SK-N-SH (cell line): ENCODE measurements at places on chromosomes 6 and 20. TPM values are rescaled to one million over a fixed set of nuclear protein-coding genes. Genes with fewer than 3 reads are reported as not detected.

- no peaks in the 10 kb centered on the region for H3K27me3 ChIP-seq
- DNase-seq: no peak
- no peaks in the 10 kb centered on the region for H3K4me1 ChIP-seq
- H3K27ac ChIP-seq: no peak overlapping the region
- H3K36me3 ChIP-seq: no peaks in the 10 kb centered on the region
- H3K4me3 ChIP-seq: no peak overlapping the region
These were observed 32.4 kb upstream of the ENPP4 start for GRCh38 chr6:46097366-46097765.

GRCh38 chr6:134029495-134030455 lies 22.6 kb downstream of the SLC2A12 start:
- H3K4me3 ChIP-seq: no peak overlapping the region
- H3K27me3 ChIP-seq: no peaks in the 10 kb centered on the region
- H3K36me3 ChIP-seq: no peaks in the 10 kb centered on the region

Gene BPIFB4
- not detected in 2 replicates for polyA plus RNA-seq

GRCh38 chr20:4810426-4811019 lies 88.8 kb downstream of the PRND start:
- no peak overlapping the region for H3K4me3 ChIP-seq
- H3K4me1 ChIP-seq: no peaks in the 10 kb centered on the region
- no peaks in the 10 kb centered on the region for H3K27me3 ChIP-seq
- H3K36me3 ChIP-seq: no peaks in the 10 kb centered on the region
- H3K27ac ChIP-seq: no peak overlapping the region

Gene FNDC1
- not detected in 2 replicates for polyA plus RNA-seq

- H3K27me3 ChIP-seq: no peaks in the 10 kb centered on the region
- H3K4me1 ChIP-seq: no peaks in the 10 kb centered on the region
- no peak overlapping the region for H3K27ac ChIP-seq
- no peaks in the 10 kb centered on the region for H3K36me3 ChIP-seq
These were observed 412.6 kb downstream of the CDKAL1 start for GRCh38 chr6:20946890-20947289.

- H3K4me1 ChIP-seq: no peaks in the 10 kb centered on the region
- no peaks in the 10 kb centered on the region for H3K27me3 ChIP-seq
- H3K27ac ChIP-seq: no peak overlapping the region
- no peak for DNase-seq
- no peak overlapping the region for H3K4me3 ChIP-seq
These were observed 408.6 kb upstream of the ADGRB3 start for GRCh38 chr6:68226460-68226859.

GRCh38 chr6:81054036-81054435 lies 698.4 kb downstream of the TENT5A start:
- no peaks in the 10 kb centered on the region for H3K36me3 ChIP-seq
- H3K4me3 ChIP-seq: no peak overlapping the region
- H3K27me3 ChIP-seq: no peaks in the 10 kb centered on the region
- H3K4me1 ChIP-seq: no peaks in the 10 kb centered on the region

DNA sequence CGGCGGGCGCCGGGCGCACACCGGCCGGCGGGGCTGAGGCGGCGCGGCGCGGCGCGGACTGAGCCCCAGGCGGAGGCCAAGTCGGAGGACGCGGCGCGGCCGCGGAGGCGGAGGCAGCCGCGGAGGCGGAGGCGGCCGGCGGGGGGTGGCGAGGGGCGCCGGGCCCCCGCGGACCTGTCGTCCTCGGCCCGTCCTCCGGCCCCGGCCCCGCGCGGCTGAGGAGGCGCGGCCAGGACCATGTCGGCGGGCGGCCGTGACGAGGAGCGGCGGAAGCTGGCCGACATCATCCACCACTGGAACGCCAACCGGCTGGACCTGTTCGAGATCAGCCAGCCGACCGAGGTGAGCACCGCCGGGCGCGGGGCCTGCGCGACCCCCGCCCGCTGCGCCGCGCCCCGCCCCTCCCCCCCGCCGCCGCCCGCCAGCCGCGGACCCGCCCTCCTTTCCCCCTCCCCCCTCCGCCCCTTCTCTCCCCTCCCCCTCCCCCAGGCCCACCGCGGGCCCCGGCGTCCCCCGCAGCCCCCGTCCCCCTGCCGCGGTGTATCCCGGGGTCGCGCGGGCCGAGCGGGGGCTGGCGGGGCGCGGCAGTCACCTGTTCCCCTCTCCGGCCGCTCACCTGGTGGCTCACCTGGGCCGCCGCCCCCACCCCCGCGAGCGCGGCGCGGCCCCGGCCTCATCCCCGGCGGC lies at the start of gene AFDN:
Gene AFDN, plus strand, starts transcription at position 16 of the 687 bp plus-strand sequence. Its CDS starts 222 bp downstream, at position 238.
- peak within 1 kb of the TSS; percentile 77 for H3K27ac ChIP-seq
- peaks cover 9% of the 10 kb centered on the region; the same call in 1 of the 2 replicates for H3K4me1 ChIP-seq
- no peaks in the 10 kb centered on the region for H3K36me3 ChIP-seq
- DNase-seq: peak; percentile 84

Gene CAP2
- polyA plus RNA-seq: 8.5 and 10.0 TPM in 2 replicates

Gene RPP40
- 8.3 and 9.8 TPM in 2 replicates for polyA plus RNA-seq

DNA sequence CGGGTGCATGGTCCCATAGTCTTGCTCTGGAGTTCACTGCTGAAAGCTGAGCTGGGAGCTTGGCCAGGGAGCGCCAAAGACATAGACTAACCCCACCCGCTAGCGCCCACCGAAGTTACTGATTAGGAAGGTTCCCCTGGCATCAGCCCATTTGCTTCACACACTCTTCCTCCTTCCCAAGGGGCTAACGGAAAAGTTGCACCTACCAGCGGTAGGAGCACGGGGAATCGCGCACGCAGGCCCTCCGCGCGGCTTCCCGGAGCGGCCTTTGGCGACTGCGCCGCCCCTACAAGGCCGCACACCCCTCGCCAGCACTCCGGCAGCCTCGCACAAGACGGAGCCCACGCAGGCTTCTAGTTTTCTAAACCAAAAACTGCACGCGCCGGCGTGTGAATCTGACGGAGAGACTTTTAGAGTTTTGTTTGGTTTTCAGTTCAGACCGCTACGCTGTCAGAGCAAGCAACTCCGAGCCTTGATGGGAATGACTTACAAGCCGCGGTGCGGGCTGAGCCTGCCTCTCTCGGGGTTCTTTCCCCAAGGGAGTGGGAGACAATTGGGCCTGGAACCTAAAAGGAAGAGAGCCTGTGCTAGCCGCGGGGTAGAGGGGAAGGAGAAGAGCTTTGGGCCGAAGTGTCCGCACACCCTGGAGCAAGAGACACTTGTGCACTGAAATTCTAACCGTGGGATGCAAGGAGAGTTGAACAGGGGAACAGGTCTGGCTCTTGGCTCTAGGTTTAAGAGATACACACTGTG lies 891 bp upstream of the POU3F2 start:
- H3K27ac ChIP-seq: peak overlapping the region; percentile 84
- no peaks in the 10 kb centered on the region for H3K36me3 ChIP-seq
- H3K27me3 ChIP-seq: no peaks in the 10 kb centered on the region

Gene SYNDIG1
- polyA plus RNA-seq: not detected in 2 replicates

Gene OLIG3
- not detected in 2 replicates for polyA plus RNA-seq

GRCh38 chr6:161409353-161409752 lies 135.5 kb upstream of the AGPAT4 start:
- DNase-seq: no peak
- no peak overlapping the region for H3K4me3 ChIP-seq
- no peaks in the 10 kb centered on the region for H3K36me3 ChIP-seq
- no peaks in the 10 kb centered on the region for H3K27me3 ChIP-seq
- H3K4me1 ChIP-seq: peaks cover 14% of the 10 kb centered on the region

Gene MOXD1
- 252 and 379 TPM in 2 replicates for polyA plus RNA-seq

GRCh38 chr6:34273242-34273805 lies 24.5 kb upstream of the SMIM29 start:
- no peak overlapping the region for H3K4me3 ChIP-seq
- H3K27me3 ChIP-seq: no peaks in the 10 kb centered on the region
- H3K36me3 ChIP-seq: no peaks in the 10 kb centered on the region
- peak overlapping the region; percentile 50; the same call in 1 of the 2 replicates for H3K27ac ChIP-seq
- peak; percentile 64 for DNase-seq

DNA sequence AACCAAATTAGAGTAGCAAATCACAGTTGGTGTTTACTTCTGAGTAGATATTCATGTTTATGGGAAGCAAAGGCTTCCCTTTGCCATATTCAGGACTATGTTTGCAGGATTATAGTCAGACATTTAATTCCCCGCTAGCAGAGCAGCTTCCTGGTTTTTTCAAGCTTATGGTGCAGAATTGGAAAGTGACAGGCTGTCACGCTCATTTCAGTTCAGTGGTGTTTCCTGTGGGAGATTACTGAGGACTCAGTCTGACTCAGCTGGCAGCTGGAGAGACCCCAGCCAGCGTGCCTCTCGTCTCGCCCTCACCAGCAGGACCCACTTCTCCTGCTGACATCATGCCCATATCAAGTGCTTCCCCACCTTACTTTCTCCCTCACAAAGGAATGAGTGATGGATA lies 85.1 kb downstream of the LYRM2 start:
- H3K27me3 ChIP-seq: no peaks in the 10 kb centered on the region
- no peak for DNase-seq
- H3K4me3 ChIP-seq: no peak overlapping the region
- H3K4me1 ChIP-seq: no peaks in the 10 kb centered on the region

GRCh38 chr6:107539849-107540464 lies 50.0 kb downstream of the SOBP start:
- H3K36me3 ChIP-seq: no peaks in the 10 kb centered on the region
- no peaks in the 10 kb centered on the region for H3K27me3 ChIP-seq
- no peak overlapping the region for H3K27ac ChIP-seq
- no peaks in the 10 kb centered on the region for H3K4me1 ChIP-seq

Gene CST4
- polyA plus RNA-seq: not detected in 2 replicates

Gene HS3ST5
- 0.02 TPM in 1 of 2 replicates, not detected in the other for polyA plus RNA-seq

DNA sequence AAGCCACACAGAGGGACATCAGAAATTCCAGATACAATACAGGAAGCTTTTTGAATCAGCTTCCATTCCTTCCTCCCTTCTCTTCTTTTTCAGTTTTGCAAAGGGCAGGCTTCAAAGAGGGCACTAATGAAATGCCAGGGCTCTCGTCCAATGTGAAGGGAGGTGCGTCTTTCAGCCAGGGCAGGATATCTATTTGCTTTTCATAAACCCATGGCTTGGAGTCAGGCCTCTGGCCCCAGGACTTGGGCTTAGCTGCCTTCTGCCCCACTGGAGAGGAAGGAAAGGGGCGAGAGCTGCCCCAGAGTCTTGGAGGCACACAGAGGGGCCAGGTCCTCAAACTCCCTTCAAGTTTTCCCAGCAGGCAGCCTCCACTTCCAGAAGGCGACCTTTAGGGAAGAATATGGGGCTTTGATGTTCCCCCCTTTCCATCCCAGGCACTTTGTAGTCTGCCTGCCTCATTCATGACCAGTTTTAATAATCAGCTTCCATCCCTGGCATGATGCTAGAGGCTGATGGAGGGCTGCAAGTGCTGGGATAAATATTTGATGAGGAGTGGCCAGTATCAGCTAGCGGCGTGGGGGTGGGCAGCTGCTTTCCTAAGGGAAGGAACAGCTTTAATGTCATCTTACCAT lies 234.8 kb downstream of the NRN1 start:
- DNase-seq: no peak
- no peaks in the 10 kb centered on the region for H3K27me3 ChIP-seq
- H3K27ac ChIP-seq: no peak overlapping the region
- H3K36me3 ChIP-seq: no peaks in the 10 kb centered on the region
- no peaks in the 10 kb centered on the region for H3K4me1 ChIP-seq

Gene PFDN6
- 182 and 213 TPM in 2 replicates for polyA plus RNA-seq

- no peak for DNase-seq
- H3K36me3 ChIP-seq: no peaks in the 10 kb centered on the region
- no peak overlapping the region for H3K4me3 ChIP-seq
- H3K4me1 ChIP-seq: no peaks in the 10 kb centered on the region
These were observed 1.2 kb upstream of the GUCA1A start for GRCh38 chr6:42171813-42172581.

- H3K4me3 ChIP-seq: no peak overlapping the region
- H3K27ac ChIP-seq: no peak overlapping the region
- peaks cover 12% of the 10 kb centered on the region; the same call in 1 of the 2 replicates for H3K4me1 ChIP-seq
- no peak for DNase-seq
- no peaks in the 10 kb centered on the region for H3K36me3 ChIP-seq
- no peaks in the 10 kb centered on the region; the same call in 1 of the 2 replicates for H3K27me3 ChIP-seq
These were observed 149.5 kb upstream of the NEDD9 start for GRCh38 chr6:11381801-11382513.

Gene TPX2
- polyA plus RNA-seq: 14.4 and 17.1 TPM in 2 replicates

DNA sequence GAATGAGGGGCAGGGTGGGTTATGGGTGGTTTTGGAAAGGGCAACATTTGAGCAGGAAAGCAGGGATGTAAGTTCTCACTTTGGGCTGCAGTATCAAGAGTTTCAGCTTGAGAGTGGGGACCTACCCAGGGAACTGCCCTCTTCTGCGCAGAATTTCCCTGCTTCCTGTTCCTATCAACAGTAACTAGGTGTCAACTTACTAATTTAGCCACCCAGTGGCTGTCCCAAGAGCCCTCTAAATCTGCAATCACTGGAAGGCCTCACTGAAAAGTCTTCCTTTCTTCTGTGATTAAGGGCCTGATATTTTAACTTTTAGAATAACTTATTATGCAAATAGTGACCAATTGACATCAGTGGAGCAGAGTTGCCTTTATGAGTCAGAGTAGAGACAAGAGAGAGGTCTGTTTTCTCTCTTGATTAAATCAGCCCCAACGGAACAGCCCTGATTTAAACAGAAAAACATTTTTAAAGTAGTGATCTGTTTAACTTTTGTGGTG lies 118.2 kb upstream of the RIPOR2 start:
- DNase-seq: no peak
- H3K36me3 ChIP-seq: no peaks in the 10 kb centered on the region
- H3K4me3 ChIP-seq: no peak overlapping the region
- H3K27me3 ChIP-seq: no peaks in the 10 kb centered on the region
- H3K27ac ChIP-seq: peak overlapping the region; percentile 99

DNA sequence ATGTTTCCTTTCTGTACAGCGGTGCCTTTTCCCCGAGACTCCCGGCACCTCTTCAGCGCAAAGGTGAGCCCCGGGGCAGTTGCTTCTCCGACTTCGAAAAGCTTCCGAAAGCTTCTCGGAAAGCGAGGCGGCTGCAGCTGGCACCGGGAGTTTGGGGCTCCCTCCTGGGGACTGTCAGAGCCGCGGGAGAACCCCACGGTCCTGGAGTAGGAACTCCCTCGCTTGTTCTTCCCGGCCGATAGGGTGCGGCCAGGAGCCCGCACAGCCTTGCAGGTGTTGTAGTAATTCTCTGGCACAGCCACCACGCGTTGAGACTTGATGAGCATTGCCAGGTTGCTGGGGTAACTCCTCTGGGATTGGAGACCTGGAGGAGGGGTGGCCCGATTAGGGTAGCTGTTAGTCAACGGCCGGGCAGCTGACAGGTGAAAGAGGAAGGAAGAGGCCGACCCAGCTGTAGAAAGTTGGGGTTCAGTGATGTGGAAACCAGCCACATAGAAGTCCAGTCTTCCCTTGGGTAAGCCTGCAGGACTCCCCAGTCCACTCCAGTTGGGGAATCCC lies 721 bp downstream of the KDM1B start:
- H3K27ac ChIP-seq: peak overlapping the region; percentile 53; the same call in 1 of the 2 replicates
- peak overlapping the region; percentile 99 for H3K4me3 ChIP-seq
- H3K36me3 ChIP-seq: peaks cover 5% of the 10 kb centered on the region; the same call in 1 of the 2 replicates
- DNase-seq: peak; percentile 57

GRCh38 chr20:19361790-19362189 lies 149.3 kb downstream of the SLC24A3 start:
- no peaks in the 10 kb centered on the region for H3K36me3 ChIP-seq
- H3K27ac ChIP-seq: no peak overlapping the region
- no peaks in the 10 kb centered on the region; the same call in 1 of the 2 replicates for H3K27me3 ChIP-seq
- H3K4me1 ChIP-seq: no peaks in the 10 kb centered on the region; the same call in 1 of the 2 replicates

- no peaks in the 10 kb centered on the region for H3K36me3 ChIP-seq
- H3K4me3 ChIP-seq: no peak overlapping the region
- peaks cover 19% of the 10 kb centered on the region for H3K4me1 ChIP-seq
- DNase-seq: no peak
- H3K27ac ChIP-seq: peak overlapping the region; percentile 51
These were observed 12.4 kb downstream of the LAMA4 start for GRCh38 chr6:112241820-112242429.
